AG09309 (cell line): ENCODE measurements at places on chromosomes 2 and 18.
A peak's percentile ranks its signal among the peaks of the same experiment; 100 is the strongest.

DNA sequence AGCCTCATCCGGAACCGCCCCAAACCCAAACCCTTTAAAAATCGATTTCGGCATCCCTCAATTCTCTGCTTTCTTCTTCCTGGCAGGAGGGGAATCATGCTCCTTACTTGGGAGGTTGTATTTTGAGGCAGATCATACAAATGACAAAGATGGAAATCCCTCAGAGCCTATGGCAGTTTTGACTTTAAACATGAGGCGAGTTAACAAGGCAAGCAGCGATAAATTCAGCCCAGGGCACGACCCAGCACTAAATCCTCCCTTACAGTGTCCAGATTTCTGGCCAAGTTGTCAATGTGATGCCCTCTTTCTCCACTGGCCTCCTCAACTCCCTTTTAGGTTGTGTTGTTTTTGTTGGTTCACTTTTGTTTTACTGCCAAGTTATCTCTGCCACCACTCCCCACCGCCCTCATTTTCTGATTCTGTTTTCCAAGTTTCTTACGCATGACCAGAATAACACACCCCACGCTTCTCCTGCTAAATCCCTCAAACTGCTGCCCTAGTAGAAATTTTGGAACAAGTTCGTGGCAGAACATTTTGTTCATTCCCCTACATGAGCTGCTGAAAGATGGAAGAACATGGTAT, 68.3 kb downstream of the CTAGE1 start:
- DNase-seq, result no peak

GRCh38 chr2:226446406-226447001, 353.1 kb downstream of the IRS1 start:
- DNase-seq, result no peak

- DNase-seq, result peak; percentile 98
Measured at GRCh38 chr2:195561116-195561921, 95.7 kb upstream of the SLC39A10 start.

DNA sequence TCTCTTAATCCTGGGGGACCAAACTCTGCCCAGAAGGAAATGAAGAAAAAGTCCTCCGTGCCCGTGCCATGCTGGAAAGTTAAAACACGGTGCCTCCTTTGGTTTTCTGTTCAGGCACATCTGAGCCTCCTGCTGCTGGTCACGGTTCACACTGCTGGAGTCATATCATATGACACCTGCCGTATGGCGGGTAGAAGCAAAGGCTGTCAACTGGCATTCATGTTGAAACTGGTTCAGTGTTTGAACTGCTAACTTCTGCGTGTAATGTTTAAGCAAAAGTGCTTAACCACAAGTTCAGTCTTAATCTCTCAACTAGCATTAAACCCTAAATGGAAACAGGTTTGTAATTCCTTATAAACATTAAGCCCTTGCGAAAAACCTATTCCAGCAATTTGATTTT, 3.1 kb downstream of the STK39 start:
- no peak for DNase-seq

GRCh38 chr2:237486334-237486818, 675 bp upstream of the MLPH start:
- DNase-seq, result no peak

- no peak for DNase-seq
Measured at GRCh38 chr2:19003554-19003953, 354.9 kb downstream of the OSR1 start.

- DNase-seq, result no peak
Measured at GRCh38 chr2:110124939-110125691, 9.5 kb upstream of the MALL start.

DNA sequence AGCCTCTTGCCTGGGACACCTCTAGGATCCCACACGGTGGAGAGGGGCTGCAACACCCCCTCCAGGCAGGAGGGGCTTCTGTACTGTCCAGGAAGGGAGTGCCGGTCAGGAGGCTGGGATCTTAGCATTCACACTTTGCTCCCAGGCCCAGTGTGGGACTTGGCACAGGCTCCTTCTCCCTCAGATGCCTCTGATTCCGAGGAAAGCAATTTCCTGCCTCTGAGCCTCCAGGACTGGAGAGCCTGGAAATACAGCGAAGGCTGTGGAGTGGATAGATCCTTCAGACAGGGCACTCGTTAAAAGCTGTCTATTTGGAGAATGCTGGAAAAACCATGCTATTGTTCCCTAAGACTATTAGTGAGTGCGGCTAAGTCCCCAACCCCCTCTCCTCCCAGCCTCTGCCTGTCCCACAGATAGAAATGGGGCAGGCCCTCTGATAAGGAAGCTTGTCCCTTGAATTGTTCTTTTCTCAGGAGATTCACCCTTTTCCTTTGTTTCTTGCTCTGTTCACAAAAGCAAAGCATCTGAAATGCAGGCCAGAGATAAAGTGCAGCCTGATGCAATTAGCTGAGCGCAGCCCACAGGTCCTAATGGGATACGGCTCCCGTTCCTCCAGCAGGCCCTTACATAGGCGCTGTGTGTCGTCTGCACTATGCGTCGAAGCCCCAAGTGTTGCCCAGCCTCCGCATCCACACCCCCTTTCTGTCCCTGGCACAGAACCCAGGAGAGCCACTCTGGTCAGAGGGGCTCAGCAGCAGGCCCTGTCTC, 252.2 kb downstream of the KLHL29 start:
- peak; percentile 20 for DNase-seq

- DNase-seq, result no peak
Measured at GRCh38 chr18:8029061-8029460, 461.9 kb downstream of the PTPRM start.
